ENCODE measurements at places on chromosomes 1 and 21.
A peak's percentile ranks its signal among the peaks of the same experiment; 100 is the strongest.

DNA sequence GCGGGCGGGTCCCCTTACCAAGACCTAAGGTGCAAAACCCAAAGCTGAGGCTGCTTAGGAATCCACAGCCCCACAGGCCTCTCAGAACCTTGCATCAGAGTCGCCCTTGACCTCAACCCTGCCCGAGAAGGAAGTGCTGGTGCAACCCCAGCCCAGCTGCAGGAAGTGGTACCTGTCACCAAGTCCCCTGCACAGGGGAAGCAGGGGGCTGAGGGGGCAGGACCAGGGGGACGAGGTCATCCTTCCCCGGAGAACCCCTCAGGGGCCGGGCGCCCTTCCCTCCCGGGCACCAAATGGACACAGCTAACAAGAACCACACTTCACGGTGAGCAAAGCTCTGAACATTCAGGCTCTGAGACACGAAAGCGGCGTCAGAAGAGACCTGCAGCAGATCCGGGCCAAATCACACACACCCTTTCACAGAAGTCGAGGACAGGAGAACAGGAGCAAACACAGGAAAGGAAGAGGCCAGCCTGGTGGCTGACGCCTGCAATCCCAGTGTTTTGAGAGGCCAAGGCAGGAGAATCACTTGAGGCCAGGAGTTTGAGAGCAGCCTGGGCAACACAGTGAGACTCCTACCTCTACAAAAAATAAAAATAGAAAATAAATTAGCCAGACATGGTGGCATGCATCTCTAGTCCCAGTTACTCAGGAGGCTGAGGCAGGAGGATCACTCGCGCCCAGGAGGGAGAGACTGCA is 6.4 kb downstream of the ITGB2 start:
- peak; percentile 60 for DNase-seq

GRCh38 chr1:226919587-226919986 is 20.5 kb upstream of the COQ8A start:
- no peak for DNase-seq

DNA sequence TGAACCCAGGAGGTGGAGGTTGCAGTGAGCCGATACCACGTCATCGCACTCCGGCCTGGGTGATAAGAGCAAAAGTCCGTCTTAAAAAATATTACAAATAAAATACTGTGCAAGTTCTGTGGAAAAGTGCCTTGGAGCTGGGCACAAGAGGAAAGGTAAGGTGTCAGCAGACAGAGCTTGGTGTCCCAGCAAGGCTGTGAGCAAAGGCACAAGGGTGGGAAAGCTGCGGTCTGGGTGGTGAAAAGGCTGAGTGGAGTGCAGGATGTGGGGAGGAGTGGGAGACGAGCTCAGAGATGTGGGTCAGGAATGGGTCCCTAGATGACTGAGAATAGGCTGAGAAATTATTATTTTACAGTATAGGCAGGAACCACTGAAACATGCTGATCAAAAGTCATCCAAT is 150.6 kb downstream of the RHOU start:
- no peak for DNase-seq

GRCh38 chr1:185907246-185907645 is 173.1 kb downstream of the HMCN1 start:
- no peak for DNase-seq

DNA sequence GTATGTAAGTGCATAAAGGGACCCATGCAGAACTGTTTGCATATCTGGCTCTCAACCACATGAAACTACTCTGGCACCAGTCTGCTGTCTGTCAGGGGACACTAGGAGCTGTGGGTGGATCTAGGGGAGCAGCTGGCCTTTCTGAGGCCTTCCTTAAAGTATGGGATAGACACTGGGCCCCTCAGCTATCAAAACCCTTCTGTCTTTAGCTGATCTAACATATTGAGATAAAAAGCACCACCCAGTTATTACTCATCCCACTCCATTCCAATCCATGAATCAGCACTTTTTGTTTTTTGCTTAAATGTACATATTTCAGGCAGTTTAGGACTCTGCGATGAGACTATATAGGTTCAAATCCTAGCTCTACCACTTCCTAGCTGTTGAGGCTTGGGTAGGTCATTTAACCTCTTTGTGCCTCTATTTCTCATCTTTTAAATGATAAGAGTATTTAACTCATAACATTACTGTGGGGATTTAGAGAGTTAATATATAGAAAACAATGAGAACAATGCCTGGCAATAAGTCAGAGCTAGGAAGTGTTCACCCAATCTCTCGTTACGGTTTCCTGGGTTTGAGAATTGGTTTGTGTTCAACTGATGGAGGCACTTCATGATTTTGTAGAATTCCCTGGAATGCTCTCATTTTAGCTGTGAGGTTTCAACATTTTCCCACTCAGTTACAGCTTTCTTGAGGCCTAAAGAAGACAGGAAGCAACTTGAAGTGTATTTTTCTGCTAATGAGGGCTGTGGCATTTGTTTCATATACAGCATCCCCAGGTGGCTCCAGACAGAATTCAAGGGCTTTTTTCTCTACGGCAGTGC is 68.9 kb downstream of the LRIG2 start:
- DNase-seq = peak; percentile 7

DNA sequence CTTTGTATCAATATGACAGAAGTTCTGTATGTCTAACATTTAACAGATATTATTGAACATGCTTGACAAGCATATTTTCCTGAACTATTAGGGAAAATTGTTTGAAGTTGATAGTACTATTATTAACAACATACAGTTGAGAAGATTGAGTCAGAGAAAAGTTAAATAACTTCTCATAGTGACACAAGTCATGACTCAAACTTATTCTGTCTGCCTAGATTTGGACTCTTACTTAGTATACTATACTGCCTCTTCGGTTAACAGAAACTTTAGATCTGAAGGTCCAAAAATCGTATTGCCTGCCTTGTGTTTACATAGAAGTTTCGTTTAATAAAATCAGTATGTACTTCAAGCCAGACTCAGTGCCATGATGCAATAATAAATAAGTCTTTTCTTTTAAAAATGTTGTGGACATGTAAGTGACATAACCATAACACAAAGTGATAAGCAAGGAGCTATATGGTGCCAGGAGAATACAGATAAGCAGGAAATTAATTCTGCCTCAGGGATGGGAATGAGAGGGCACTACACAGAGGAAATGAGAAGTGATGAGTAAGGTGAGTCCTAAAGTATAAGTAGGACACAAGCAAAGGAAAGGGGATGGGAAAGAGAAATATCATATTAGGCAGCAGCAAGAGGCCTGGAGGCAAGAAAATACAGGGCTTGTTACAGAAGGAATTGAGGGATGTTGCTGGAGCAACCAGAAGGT is 48.1 kb downstream of the LHX9 start:
- DNase-seq = no peak

DNA sequence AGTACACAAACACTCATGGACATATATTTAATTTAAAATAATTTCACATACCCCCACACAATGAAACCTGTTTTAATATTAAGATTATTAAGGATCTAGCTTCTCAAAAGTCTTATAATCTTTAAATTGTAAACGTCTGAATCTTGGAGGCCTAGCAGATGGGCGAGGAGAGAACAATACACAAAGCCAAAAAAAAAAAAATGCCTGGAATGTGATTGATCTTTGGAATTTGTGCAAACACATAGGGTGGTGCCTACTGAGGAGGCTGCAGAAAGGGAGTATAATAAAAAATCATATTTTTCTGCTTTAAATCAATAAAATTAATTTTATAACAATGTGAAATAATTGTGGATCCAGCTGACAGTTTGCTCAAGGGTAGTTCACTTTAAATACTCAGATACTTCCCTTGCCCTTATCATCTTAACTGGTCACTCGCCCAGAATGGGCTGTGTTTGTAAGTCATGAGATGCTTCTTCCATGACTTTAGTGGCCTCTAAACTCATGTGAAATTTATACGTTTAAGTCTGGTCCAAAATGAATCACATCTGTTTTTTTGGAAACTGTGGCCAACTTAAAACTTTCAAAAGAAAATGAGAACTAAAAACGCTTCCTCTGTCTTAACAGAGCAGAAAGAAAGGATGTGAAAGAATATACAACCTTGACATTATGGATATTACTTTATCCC is 802.8 kb upstream of the CXADR start:
- DNase-seq = no peak

DNA sequence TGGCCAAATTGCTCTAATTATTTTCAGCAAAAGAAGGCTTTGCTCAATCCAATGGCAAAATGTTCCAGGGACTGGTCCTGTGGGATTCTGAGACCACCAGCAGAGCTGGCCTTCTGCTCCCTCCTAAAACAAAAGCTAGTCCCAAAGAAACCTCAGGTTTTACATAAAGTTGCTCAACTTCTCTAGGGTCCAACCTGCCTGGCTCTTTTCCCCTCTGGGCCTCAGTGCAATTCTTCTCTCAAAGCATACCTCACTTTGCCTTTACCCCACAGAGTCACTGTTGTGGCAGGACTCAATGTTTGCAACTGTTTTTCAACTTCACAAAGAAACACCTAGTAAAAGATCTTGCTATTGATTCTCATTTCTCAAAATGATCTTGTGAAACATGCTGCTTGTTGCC is 39.8 kb downstream of the TBX15 start:
- DNase-seq = no peak

DNA sequence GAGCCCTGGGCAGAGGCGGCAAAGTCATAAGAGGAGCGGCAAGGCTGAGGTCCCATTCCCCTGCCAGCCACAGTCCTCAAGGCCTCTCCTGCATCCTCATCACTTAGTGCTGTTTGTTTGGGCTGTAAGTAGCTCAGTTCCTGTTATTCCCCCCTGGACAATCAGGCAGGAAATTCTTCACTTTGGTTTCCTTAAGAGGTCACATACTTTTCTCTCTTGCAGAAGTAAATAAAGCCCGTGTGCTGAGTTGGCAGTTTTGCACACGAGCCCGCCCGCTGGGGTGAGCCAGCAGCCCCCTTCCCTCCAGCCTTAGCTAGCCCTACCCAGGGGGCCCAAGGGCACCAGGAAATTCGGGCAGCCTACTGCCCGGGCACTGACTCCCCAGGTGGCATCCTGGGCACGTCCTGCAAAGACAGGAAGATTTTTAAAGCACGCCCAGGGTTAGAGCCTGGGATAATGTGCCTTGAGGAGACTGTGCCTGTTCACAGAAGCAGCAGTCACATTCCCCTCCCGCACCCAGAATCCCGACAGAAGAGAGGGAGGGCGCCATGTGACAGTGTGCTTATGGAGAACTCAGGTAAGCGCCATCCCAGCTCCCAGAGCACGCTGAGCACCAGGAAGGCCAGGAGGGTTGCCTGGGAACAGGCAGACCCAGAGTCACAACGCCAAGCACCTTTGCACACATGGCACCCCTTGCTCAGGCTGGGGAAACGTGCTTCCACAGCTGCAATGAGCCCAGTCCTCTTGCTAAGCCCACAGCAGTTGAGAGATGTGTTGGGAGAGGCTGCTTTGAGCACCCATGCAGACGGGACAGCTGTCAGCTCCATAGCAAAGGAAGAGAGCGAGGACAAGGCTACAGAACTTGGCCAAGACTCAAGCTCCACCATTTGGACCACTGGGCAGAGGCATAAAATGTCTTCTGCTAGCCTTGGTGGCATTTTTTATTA is 144.5 kb upstream of the TMEM51 start:
- DNase-seq = no peak

DNA sequence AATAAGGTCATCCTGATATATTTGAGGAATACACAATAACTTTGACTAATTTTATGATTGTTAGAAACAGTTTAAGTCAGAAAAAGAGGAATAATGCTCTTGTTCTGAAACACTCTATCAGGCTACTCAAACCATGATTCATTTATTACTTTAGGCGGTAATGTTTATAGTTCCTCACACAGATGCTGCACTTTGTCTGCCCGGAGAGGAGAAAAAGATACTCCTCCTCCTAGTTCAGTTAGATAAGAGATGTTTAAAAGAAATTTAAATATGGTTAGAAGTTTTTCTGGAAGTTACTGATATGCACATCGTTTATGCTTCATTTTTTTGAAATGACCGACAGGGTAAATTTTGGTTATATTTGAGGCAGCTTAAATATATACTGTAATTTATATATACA is 103.0 kb downstream of the ZMYM4 start:
- DNase-seq = no peak

DNA sequence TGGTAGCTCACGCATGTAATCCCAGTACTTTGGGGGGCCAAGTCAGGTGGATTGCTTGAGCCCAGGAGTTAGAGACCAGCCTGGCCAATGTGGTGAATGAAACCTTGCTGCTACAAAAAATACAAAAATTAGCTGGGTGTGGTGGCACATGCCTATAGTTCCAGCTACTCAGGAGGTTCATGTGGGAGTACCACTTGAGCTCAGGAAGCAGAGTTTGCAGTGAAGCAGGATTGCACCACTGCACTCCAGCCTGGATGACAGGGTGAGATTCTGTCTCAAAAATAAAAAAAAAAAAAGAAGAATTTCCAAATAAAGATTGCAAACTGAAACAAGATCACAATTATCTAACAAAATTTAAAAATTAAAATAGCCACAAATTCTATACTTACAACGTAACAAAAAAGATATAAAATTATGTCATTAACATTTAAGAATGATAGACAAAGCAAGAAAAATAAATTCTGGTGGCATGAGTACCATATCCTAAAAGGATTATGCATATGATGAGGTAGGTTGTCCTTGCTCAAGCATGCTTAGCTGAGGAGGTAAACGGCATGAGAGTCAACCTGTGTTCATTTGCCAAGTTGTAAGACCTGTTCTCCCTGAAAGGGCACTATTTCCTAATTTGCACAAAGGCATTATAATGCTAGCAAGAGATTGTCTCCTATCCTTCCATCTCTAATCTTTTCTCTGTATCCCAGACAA is 20.2 kb downstream of the IPP start:
- no peak for DNase-seq

GRCh38 chr1:215517441-215517891 is 49.6 kb upstream of the KCTD3 start:
- no peak for DNase-seq

DNA sequence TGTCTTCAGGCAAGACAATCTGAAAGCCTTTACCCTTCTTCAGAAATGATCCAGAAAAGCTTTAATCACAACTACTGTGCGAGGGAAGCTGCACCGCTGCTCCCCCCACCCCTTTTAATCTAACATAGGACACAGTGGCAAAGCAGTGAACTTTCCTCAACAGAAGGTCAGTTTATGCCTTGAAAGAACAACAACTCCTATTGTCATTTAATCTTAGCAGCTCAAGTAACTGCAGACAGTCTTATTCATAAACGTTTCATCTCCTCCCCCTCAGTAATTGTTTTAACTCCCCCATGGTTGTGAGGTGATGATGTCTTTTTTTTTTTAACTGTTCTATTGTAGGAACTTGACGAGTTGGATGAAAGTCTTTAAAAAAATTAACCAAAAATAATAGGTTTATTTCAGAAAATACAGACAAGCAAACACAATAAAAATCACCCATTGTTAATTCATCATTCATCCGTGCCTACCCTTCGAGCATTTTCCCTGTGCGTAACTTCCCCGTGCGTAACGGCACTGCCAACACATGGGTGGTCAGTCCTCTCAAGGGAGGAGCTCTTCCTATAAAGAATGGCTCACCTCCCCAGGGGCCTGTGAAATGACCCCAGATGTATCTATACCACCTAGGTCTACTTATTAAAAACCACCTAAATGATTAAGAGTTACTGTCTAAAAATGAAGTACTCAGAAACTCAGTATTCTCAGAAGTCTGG is 3.3 kb upstream of the ADAR start:
- no peak for DNase-seq

DNA sequence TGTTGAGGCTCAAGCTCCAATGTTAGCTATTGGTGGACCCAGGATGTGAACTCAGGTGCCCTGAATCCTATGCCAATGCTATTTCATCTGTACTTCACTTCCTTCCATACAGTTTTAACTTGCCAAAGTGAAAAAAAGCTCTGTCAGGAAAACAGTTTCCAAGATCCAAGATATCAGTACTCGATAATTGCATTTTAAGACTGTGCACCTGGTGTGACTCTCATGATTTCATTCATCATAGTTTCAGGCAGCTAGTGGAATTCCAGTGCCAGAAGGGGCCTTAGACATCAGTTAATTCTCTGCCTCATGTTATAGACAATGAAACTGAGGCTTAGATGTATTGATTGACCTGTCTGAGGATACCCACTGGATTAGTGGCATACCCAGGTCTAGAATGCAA is 26.5 kb upstream of the LEPR start:
- no peak for DNase-seq

Measured in CMK (cell line).